COR-L47 (cell line): ENCODE measurements at places on chromosomes 1 and 21.

GRCh38 chr21:36155603-36156338 is 853 bp upstream of the DOP1B start:
- DNase-seq, result no peak

DNA sequence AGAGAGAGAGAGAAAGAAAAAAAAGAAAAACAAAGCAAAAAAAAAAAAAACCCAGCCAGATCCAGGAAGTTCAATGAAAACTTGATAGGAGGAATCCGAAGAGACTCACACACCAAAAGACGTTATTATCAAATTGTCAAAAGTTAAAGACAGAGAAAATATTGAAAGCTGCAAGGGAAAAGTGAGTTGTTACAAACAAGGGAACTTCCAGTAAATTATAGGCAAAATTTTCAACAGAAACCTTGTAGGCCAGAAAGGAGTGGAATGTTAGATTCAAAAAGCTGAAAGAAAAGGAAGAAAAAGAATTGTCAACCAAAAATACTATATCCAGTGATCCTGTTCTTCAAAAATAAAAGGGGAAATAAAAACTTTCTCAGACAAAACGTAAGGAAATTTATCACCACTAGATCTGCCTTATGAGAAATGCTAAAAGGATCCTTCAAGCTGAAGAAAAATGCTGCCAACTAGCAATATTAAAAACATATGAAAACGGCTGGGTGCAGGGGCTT is 23.6 kb downstream of the ERO1B start:
- no peak for DNase-seq

DNA sequence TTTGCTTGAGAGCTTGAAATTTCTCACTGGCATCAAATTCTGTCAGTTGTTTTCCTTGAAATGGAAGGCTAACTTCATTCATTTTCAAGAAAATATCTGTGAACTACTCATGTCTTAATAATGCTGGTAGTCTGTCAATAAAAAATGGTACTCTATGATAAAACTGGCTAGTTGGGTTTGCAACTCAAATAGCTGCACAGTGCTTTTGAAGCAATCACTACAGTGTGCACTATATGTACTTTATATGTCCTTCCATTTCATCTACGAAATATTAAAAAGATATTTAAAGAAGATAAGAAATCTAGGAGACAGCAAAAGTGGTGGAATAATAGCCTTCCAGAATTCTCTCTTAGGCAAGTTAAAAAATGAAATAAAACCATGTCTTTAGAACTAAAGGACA is 39.9 kb upstream of the ZNHIT6 start:
- DNase-seq, result no peak

DNA sequence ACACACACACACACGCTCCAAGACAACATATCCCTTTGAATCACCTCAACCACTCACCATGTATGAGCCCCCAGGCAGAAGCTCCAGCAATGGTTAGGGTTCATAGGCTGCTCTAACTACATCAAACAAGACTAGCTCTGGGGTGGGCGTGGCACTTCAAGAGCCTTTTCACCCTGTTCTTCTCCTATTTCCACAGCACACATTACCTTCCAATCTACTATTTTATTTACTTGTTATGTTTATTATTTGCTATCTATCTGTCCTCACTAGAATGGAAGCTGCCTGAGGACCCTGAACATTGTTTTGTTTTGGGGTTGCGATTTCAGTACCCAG is 28.7 kb downstream of the TRABD2B start:
- DNase-seq, result no peak

- DNase-seq, result no peak
Observed at GRCh38 chr1:167934426-167935215, 1.9 kb upstream of the DCAF6 start.
